Muscle of back (tissue), 13 donors: ENCODE measurements at places on chromosomes 5 and 9. TPM values are rescaled to one million over a fixed set of nuclear protein-coding genes. Genes with fewer than 3 reads are reported as not detected.

DNA sequence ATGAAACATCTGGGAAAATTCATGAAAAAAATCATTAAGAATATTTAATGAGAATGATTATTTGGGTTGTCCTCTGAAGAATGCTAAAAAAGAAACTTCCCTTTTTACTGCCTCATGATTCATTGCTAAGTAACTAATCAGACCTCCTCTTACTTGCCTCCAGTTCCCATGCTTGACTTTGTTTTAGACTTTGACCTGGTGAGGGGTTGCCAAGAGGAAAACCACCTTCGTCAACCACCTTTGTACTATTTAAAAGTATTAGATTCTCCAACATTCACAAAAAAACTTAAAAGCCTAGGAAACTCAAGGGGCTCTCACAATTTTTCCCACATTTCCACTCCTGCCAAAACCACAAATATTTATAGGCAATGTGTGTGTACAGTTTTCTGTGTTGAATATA is 115.2 kb upstream of the ST8SIA4 start:
- DNase-seq, result no peak

DNA sequence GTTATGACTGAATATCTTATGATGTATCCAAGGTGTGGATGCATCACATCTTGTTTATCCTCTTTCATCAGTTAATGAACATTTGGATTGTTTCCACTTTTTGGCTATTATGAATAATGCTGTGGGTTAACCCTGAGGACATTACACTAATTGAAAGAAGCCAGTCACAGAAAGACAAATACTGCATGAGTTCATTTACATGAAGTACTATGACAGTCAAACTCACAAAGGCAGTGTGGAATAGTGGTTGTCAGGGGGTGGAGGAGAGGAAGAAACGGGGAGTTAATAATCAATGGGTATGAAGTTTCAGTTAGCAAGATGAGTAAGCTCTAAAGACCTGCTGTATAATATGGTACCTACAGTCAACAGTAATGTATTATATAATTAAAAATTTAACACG is 409.4 kb upstream of the CTNND2 start:
- DNase-seq, result no peak

- no peak for DNase-seq
These were observed 13.4 kb downstream of the FAM240B start for GRCh38 chr9:38706493-38706892.

GRCh38 chr5:89287964-89288363 is 405.0 kb upstream of the MEF2C start:
- no peak for DNase-seq

- DNase-seq, result no peak
These were observed at the start of gene CDH12 for GRCh38 chr5:22852807-22853660. Gene CDH12, minus strand, starts transcription at chr5:22853344.

DNA sequence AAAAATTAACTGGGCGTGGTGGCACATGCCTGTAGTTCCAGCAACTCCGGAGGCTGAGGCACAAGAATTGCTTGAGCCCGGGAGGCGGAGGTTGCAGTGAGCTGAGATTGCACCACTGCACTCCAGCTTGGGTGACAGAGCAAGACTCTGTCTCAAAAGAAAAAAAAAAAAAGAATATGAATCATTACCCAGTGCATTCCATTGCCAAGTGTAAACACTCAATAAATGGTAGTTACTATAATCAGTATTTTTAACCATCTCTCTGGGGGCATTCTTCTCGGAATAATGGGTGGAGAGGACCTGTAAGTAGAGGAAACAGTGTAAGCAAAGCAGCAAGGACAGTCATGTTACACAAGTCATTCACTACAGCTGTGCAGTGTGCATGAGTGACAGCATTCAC is 13.8 kb upstream of the RANBP17 start:
- DNase-seq, result no peak

GRCh38 chr5:71955723-71956122 is 151.6 kb upstream of the MAP1B start:
- peak; percentile 19 for DNase-seq

- peak; percentile 33 for DNase-seq
These were observed 117.9 kb downstream of the BNC2 start for GRCh38 chr9:16752601-16753000.

DNA sequence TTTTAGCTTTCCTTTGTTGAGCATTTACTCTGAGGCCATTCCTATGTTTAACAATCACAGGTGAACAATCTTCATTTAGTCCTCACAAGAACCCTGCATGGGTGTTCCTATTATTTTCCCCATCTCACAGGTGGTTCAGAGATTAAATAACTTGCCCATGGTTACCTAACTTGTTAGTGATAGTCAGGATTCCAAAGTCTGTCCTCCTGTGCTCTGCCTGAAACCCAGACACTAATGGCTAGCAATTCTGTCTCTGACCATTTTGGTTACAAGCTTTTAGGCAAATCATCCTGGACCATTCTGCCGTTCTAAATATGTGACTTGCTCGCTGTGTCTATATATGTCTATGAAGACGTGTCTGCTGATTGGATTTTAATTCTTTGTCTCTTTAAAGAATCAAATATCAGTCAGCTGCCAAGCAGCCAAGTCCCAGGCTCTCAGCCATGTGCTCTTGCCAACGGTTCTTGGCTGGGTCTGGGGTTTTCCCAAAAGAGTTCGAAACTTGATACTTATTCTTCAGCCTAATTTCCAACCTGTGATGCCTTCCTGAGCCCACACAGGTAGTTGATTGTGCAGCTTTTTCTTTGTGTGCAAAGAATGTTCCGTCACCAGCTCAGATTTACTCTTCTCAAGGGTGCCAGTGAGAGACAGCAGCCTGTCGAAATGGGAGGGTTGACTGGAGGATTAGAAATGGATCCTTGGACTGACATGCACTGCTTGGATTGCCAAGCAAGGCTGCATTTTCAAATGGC is 121.7 kb downstream of the NREP start:
- DNase-seq, result no peak

DNA sequence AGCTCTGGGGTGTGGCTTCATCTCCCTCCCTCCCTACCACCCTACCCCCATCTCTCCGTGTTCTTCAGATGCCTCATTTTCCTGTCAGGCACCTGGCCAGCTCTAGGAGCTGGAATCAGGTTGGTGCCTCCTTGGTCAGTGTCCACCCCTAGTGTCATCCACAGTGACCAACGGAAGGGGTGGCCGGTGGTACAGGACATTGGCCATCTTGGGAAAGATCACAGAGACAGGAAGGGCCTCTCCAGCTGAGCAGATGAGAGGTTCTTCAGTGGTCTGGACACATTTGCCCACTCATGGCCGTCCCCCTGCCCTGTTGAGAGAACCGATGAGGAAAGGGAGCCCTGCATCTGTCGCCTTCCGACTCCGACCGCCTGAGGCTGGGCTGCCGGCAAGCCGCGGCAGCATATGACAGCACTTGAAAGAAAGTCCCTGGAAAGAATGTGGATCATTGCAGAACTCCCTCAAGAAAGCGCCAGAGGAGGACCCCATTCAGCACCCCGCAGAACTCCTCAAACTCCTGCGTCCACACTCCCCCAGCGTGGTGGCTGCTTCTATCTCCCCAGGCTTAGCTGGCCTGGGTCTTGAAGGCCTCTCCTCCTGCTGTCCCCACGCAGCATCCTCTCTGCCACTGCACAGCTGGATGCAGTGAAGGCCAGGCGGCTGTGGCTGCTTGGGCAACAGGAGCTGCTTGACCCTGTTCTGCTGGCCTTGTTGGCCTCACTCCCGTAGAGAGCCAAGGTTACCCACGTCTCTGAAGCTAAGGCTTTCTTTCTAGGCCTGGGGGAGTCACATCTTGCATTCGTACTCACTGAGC is 1.9 kb upstream of the CLPTM1L start:
- no peak for DNase-seq

GRCh38 chr9:6188466-6188865 is 27.1 kb upstream of the IL33 start:
- no peak for DNase-seq

- no peak for DNase-seq
These were observed 270.2 kb upstream of the KLF4 start for GRCh38 chr9:107759823-107760166.

- peak; percentile 53 for DNase-seq
These were observed 49.9 kb downstream of the USP20 start for GRCh38 chr9:129885018-129885669.

- no peak for DNase-seq
These were observed 190.5 kb downstream of the AOPEP start for GRCh38 chr9:94916956-94917355.

- peak; percentile 84 for DNase-seq
These were observed 60.2 kb upstream of the TBC1D2 start for GRCh38 chr9:98315551-98316060.

Gene OTULINL
- polyA plus RNA-seq, result 4.0 TPM

Gene LCN15
- 0.50 TPM for polyA plus RNA-seq

Gene ARSI
- polyA plus RNA-seq, result 3.4 TPM

Gene CDX1
- polyA plus RNA-seq, result 0.63 TPM

Gene GCNT4
- polyA plus RNA-seq, result 0.14 TPM

Gene PHF24
- 0.24 TPM for polyA plus RNA-seq
